ENCODE measurements at places on chromosomes 3 and 15.

- DNase-seq = no peak
Measured at GRCh38 chr3:196763179-196763578, 23.5 kb downstream of the PAK2 start.

DNA sequence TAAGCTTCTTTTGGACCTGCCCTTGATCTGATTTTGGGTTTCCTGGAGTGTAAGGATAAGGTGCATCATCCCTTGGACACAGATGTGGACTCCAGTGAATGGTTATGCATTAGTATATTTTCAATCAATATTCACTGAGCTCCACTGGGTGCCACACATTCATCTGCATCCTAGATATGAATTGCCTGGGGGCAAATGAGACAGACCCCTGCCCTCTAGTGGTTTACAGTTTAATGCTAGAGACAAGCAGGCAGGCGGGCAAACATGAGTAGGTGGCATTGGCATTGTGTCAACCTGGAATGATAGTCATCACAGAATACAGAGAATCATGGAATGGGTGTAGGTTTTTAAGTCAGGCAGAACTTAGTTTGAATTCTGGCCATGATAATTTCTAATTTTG is 252.5 kb upstream of the SOX14 start:
- DNase-seq = no peak

DNA sequence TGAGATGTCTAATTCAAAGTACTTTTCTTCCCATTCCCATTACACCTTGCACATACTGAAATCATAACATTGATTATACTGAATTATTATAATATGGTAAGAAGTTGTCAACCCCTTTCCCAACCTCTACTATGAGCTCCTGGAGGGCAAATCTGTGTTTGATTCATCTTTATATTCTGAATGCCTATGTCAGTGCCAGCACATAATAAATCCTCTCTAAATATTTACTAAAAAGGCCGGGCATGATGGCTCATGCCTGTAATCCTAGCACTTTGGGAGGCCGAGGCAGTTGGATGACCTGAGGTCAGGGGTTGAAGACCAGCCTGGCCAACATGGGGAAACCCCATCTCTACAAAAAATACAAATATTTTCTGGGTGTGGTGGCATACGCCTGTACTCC is 392.5 kb upstream of the CADM2 start:
- no peak for DNase-seq

GRCh38 chr3:121330634-121331033 is 215.2 kb downstream of the POLQ start:
- DNase-seq = no peak

- no peak for DNase-seq
Measured at GRCh38 chr3:14375192-14375591, 27.2 kb upstream of the SLC6A6 start.

DNA sequence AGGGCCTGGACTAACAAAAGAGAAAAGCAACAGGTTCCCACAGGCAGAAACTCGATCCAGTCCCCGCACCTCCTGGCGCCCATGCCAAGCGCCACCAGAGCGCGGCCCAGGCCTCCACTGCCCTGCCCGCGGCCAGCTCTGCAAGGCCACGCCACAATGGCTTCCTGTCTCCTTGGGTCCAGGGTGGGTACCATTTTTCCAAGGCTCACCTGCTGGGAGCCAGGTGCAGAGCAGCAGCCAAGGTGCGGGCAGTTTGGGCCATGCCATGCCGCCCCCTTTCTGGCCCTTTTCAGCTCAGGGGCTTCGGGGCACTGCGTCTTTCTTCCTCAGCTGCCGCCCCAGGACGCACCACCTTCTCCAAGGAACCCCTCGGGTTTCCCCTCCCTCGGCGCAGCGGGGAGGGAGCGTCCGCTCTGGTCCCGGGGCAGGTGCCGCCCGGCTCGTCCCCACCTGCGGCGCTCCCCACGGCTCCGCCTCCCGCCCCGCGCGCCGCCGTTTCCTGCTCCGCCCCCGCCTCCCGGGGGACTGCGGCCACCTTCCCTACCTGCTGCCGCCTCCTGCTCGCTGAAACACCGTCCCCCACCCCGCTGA is at the start of gene ILDR1:
ILDR1 (minus strand) TSS at position 437 of the 591 bp plus-strand sequence; CDS start at position 267, 170 bp downstream.
- no peak for DNase-seq

- DNase-seq = peak; percentile 28
Measured at GRCh38 chr15:27601239-27601960, 497.7 kb downstream of the OCA2 start.

DNA sequence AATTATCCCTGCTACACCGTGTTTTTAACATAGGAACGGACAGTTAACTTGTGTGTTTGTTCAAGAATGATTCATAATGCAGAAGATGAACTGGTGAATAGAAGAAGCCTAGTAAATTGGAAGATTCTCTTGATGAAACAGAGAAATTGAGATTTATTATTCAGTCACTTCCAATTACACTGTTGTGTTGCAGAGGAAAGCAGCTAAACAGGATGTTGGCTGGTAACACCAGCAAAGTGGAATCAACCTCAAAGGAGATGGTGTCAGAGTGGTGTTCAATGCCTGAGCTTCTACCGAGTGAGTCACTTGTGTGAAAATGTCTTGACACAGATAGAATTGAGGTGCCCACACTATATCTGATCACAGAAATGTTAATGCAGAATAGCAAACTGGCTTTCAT is 399.6 kb downstream of the LPP start:
- no peak for DNase-seq

DNA sequence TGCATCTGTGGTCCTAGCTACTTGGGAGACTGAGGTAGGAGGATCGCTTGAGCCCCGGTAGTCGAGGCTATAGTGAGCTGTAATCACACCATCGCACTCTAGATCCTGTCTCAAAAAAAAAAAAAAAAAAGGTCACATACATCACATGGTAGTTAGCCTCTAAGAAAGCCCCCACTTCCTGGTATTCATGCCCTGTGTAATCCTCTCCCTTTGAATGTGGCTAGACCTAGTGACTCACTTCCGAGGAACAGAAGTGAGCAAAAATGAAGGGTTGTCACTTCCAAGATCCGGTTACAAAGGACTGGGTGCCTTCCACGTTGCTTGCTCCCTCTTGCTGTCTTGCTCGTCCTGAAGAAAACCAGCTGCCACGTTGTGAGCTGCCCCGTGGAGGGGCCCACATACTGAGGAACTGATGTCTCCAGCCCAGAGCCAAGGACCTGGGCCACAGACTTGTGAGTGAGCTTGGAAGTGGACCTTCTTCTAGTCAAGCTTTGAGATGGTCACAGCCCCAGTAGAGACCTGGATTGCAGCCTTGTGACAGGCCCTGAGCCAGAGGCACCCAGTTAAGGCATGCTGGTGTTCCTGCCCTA is 12.6 kb upstream of the LCTL start:
- DNase-seq = no peak

DNA sequence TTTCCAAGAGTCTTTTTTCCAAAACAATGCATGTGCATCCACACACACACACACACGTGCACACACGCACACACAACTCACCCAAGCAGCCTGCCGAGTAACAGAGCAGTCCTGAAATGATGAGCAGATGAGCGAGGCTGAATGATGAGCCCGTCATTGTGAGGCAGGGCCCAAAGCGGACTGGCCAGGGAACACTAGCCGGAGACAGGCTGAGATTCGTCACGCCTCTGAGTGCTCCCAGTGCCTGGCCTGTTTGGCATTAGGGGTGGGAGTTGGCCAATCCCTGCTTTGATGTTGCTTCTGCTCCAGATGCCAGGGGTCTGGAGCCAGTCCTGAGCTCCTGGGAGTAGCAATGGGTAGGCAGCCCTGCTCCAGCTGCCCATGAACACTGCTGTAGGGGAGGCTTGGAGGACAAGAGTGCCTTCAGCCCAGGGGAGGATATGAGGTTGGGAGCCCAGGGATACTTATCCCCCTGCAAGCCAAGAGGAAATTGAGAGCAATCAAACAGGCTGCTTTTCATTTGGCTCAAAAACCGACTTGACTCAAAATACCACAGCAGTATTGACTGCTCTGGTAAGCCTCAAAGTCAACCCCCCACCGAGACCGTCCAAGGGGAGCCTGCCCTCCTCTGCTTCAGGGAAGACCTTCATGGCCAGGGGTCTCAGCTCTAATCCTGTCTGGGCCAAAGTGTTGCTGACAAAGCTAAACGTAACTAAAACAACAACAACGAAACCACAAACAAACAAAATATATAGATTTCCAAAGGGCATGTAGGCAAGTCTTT is 22.9 kb downstream of the COLQ start:
- no peak for DNase-seq

- no peak for DNase-seq
Measured at GRCh38 chr15:91369823-91370222, 269.8 kb downstream of the SV2B start.

DNA sequence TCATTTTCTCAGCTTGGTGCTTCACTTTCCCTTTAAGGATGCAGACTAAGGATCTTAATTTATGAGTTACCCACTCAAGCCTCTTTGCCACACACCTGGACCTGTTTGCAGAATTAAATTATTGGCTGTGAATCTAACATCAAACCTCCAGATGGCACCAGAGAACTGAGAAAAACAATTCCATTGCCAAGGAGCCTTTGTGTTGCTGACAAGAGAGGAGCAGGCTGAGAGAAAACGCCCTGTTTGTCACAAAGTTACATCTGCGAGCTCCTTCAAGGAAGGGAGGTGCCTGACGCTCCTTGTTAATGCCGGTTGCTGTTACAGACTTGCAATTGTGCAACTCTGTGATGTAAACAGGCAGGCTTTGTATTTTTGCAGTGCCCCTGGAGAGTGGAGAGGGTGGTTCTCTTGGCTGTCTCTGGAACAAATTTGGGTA is 36.3 kb upstream of the TMC3 start:
- DNase-seq = peak; percentile 74

DNA sequence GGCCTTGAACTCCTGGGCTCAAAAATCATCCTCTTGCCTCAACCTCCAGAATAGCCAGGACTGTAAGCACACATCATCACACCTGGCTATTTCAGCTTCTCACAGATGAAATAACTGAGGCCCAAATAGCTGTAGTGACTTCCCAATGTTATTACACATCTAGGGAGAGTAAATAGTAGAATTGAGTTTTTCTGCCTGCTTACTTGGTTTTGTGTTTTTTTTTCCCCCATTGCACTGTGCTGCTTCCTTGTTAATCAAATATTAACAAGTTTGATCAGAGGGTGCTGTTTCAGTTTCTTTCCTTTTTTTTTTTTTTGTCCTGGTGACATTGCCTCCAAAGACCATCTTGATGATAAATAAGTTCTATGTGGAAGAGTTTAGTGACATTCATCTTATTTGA is 23.4 kb downstream of the ZNF609 start:
- DNase-seq = no peak

DNA sequence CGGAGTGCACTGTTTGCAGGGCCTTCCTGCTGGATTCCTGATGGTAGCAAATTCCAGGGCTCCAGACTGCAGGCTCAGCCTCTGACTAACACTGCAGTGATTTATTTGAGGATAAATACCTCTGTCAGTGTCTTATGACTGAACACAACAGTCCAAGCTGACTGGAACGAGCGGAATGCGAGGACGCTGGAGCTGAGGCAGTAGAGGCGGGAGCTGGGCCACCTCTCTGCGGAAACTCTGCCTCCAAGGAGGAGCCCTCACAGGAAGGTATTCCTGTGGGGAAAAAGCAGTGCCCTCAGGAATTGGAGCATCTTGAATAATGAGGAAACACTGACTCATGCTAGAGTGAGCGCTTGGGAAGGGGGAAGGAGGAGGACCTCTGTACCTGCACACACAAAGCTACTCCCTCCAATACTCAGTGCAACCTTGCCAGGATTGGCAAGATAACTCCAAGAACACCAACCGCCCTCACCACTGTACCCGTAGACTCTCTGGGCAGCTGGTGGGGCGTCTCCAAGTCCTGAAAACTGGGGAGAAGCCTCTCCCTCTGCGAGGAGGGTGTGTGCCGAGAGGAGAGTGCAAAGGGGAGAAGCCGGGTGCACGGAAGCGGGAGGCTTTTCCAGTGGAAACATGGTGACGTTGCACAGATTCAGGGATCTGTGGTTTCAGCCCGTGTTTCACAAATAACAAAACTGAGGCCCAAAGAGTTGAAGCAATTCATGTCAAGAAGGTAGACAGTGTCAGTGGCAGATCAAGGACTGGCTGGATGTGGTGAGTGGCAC is 43.0 kb downstream of the VGLL4 start:
- DNase-seq = peak; percentile 40

DNA sequence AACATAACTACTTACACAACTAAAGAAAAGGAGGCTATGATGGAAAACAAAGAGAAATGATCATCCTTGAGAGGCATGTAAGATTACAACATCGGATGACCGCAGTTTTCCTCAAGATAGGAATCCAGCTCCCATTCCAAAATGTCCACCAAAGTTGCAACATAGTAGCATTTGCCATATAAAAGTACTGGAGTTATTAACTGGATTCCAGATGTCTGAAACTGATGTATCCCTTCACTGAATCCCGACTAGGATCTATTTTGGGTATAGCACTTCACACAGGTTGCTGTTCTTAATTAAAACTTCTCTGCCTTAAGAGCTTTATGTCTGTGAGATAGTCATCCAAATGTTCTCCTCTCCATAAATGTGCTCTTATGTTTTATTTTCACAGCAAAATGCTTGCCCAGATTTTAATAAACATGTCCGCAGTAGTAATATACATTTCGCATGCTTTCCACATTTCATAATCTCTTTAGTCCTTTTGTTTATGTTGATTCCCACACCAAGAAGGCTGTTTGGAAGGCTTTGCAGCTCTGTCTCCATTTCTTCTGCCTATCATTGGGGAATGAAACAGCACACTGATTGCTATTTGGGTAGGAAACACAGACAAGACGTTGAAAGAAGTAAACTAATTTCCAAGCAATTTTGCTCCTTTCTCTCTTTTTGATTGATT is 716.5 kb upstream of the CFAP20DC start:
- no peak for DNase-seq

- DNase-seq = no peak
Measured at GRCh38 chr3:72991522-72991921, 5.1 kb upstream of the PPP4R2 start.

DNA sequence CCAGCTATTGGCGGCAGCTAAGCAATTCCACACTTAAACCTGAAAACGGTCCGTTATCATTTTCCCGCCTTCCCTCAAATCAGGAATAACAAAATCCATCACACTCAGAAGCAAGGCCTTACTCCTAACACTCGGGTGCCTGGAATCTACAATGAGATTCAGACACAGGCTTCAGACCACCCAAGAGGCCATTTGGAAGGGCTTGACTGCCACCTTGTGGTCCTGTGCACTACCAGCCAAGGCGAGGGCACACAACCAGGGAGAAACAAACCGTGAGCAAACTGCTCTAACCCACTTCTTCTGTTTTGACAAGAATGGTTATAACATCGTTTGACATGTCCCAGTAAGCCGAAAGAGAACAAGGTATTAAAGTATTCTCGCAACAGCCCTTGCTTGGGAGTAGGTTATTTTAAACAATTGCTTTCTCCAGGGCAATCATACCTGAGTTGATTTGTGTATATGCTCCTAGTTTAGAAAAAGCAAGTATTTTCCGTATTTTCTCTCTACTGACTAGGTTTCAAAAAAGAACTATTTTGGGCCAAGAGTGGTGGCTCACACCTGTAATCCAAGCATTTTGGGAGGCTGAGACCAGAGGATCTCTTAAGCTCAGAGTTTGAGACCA is 40.1 kb upstream of the TAFA4 start:
- peak; percentile 86 for DNase-seq
